Activated effector memory CD4-positive, alpha-beta T cell treated with Interleukin-2 at 50 U/mL for 16 hours (primary cell): ENCODE measurements at places on chromosomes 5 and 9.

- DNase-seq: no peak
Measured at GRCh38 chr9:94082553-94082952, 1.7 kb upstream of the PTPDC1 start.

DNA sequence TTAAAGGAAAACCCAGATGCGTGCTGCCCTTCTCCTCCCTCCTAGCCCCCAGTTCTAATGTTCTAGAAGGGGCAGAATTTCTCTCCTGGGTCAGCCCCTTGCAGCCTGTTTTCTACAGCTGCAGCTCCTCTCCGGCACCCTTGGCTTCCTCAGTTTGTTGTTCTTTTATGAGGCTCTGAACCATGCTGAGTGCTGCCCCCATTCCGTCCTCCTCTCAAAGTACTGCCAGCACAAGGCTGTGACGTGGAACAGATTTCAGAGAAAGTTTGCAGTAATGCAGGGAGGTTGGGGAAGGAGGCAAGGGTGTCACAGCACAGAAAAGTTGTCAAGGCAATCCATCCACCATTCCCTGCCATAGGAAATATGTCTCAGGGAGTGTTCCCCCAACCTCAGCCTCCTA is 63.3 kb downstream of the RGS3 start:
- no peak for DNase-seq

DNA sequence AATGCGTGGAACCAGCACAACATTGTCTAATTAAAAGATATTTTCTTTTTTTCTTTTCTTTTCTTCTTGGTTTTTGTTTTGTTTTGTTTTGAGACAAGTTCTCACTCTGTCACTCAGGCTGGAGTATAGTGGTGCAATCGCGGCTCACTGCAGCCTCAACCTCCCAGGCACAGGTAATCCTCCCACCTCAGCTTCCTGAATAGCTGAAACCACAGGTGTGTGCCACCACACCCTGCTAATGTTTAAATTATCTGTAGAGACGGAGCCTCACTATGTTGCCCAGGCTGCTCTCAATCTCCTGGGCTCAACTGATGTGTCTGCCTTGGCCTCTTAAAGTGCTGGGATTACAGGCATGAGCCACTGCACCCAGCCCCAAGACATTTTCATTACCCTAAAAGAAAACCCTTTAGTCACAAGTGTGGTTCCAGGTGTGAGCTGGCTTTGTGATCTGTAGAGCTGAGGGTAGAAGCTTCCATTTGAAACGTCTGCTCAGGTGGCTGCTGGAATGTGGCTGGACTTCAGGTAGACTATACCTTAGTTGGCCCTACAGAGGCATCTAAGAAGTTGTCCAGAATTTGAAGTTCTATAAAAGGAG is 19.1 kb upstream of the NEK6 start:
- DNase-seq: no peak

- no peak for DNase-seq
Measured at GRCh38 chr5:128384068-128384467, 154.0 kb downstream of the FBN2 start.

DNA sequence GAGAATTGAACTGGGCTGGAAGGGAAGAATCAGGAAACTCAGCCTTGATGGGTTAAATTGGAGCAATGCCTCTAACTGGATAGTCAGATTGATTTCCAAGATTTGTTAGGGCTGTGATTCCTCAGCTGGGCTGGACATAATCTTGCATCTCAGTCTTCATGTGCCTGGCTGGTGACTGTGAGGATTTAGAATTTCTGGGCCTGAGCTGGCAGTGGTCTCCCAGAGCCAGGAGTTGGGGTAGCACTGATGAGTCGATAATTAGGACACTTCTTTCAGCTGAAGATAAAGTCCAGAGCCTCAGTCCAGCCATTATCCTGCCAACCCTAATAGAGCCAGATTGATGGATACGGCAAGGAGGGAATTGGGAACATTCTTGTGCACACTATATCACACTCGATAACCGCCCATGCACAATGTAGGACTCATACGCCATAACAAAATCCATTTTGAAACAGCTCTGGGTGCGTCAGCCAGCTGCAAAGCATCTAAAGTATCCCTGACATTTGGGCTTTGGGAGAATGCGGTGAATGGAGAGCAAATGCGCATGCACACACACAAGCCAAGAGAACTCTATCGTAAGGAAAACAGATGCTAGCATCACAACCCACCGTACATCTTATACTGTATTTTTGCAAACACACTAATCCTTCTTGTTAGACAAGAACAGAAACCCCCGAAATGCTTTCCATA is 405.1 kb upstream of the KLF4 start:
- DNase-seq: no peak

DNA sequence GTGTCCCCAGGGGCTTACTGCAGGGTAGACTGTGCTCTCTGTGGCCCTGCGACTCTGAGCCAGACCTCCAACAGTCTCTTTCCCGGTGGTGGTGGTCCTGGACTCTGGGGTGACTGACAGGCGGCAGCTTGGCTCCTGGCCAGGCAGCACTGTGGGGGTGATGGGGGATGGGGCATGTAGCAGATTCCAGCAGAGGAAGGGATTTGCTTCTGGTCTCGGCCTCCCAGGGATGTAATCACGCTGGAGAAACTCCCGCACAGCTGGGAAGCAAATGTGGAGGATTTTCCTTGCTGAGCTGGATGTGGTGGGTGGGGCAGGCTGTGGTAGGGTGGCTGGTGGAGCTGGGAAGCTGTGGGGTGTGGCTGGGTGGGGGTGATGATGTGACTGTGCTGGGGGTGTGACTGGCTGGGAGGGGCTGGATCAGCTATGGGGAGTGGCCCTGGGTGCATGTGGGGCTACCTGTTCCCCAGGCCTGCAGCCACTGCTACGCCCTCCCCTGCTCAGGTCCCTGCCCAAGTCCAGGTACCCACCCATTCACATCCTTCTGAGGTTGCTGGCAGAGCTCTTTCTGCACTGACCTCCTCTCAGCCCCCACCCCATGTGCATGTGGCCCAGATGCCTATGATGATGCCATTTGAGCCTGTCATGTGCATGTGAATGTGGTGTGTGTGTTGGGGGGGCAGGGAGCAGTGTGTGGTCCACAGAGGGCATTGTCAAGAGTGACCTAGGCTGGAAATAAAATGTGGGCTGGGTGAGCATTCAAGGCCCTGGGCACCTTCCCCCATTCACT is 3.8 kb downstream of the NDST1 start:
- no peak for DNase-seq

DNA sequence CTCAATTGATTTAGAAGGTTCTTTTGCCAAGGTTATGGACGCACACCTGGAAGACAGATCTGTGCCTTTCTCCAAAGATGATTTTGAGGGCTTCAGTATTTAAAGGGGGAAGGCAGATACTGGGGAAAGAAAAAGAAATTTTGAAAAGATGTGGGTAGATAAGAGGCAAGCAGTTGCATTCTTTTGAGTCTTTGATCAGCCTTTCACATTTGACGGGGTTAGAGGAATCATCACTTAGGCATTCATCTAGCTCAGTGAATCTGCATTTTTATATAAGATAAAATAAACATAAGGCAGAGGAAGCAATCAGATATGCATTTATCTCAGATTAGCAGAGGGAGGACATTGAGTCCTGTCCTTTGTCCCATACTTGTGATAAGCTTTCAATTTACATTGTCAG is 243.4 kb upstream of the RAI14 start:
- DNase-seq: no peak

DNA sequence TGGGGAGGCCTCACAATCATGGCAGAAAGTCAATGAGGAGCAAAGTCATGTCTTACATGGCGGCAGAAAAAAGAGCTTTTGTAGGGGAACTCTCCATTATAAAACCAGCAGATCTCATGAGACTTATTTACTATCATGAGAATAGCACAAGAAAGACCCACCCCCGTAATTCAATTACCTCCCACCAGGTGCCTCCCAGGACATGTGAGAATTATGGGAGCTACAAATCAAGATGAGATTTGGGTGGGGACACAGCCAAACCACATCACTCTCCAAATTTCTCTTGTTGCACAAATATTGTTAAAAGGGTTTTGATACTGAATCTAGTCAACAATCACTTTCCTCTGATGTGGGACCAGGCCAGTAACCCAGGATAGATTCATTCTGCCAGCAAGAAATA is 1176.1 kb downstream of the CDH9 start:
- DNase-seq: no peak

DNA sequence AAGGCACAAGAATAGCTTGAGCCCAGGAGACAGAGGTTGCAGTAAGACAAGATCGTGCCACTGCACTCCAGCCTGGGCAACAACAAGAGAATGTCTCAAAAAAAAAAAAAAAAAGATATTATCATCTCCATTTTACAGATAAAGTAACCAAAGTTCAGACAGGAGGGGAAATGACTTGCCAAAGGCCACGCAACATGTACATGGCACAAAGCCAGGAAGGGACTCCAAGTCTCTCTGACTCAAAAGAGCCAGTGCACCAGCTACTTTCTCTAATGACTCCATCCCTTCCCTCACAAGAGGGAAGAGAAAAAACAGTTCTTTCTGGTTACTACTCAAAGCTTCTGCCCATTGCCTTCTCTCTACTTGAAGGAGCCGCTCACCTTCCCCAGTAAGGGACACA is 34.1 kb downstream of the SIL1 start:
- no peak for DNase-seq

- no peak for DNase-seq
Measured at GRCh38 chr9:106889061-106889590, 26.2 kb downstream of the ZNF462 start.

GRCh38 chr5:86861512-86861911 is 243.8 kb downstream of the COX7C start:
- DNase-seq: no peak
